ENCODE measurements at places on chromosomes 1 and 21.

- DNase-seq, result no peak
Observed at GRCh38 chr1:34898330-34898761, 31.1 kb downstream of the DLGAP3 start.

DNA sequence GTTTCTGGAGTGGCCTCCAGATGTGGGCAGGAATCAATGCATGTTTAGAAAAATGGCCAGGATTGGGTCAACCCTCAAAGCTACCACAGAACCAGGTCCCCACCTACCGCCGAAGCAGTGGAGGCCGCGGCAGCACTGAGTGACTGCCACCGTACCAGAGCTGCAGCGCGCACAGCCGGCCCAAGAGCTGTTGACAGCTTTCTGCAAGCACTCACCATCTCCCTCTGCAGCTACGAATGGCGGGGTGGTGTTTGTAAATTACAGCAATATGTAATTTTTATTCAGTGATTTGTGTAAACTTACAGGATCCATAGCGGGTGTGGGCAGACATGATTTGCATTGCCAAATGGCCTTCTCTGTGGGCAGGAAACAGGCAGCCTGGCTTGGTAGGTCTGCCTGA, 96.4 kb downstream of the CAMK2N1 start:
- no peak for DNase-seq

- peak; percentile 50 for DNase-seq
Observed at GRCh38 chr1:21933397-21934248, 3.5 kb downstream of the HSPG2 start.

GRCh38 chr21:45982758-45983648, 1.4 kb downstream of the COL6A1 start:
- no peak for DNase-seq

DNA sequence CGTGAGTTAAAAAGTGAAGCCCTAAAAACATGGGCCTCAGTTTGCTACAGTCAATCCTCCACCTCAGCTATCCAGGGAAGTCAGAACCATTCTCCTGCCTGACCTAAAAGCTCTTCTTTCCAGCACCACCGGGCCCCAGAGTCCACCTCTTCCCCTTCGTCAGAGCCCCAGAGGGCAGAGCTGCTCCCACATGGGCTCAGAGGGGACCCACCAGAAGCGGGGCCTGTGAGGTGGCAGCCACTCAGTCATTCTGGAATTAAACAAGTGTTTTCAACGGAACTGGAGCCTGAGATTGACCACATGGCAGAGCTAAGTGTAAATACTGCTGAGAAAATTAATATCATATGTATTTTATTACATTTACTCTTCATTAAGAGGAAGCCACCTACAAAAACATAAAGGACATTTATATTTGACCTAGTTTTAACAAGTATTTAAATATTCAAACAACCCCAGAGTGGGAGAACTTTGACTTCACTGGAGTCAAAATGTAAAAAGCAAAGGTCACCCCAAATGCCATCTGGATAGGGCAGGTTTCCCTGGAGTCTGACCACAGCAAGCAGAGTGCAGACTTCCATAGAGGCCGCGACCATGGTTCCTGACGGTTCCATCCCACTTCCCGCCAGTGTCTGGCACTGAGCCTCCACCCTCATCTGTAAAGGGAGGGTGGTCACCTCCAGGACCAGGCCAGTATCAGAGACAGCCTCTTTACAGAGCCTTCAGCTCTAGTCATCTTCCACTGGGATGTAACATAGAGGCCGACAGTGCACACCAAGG, 1.8 kb downstream of the SUMO3 start:
- DNase-seq, result no peak

DNA sequence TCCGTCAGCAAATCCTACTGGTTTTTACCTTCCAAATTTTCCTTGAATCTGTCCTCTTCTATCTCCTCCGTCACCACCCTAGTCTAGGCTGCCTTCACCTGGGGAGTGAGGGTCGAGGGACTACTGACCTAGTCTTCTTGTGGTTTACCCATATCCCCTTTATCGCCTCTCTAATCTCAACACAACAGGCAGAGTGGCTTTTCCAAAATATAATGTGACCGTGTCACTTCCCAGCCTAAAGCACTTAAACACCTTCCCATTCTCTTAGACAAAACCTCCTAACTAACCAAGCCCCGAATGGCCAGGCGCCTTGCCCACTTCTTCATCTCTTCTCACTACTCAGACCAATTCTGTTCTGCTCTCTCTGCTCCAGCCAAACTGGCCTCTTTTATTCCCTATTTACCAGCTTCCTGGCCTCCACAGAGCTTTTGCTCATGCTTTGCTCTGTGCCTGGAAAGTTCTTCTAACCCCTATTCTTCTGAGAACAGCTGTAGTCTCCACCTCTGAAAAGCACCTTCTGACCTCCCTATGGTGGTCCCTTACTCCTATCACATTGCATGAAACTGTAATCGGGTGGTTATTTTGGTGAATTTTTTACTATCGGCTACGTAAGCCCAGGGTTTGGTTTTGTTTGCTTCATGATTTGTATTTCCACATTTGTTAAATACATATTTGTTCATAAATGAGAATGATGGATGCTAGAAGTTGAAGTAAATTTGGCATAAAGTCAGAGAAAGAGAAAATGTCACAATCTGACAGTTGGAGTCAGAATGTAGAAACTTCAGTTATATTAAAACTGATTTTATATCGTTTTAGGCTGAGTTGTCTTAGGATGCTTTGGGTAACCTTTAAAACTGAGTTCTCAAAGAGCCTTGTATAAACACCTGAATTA, 1.2 kb upstream of the NBPF1 start:
- no peak for DNase-seq

- DNase-seq, result no peak
Observed at GRCh38 chr1:164635059-164635802, 76.2 kb downstream of the PBX1 start.

GRCh38 chr1:157154940-157155514, 16.8 kb upstream of the ETV3 start:
- peak; percentile 40 for DNase-seq

- DNase-seq, result no peak
Observed at GRCh38 chr1:25050165-25050564, 120.1 kb upstream of the RUNX3 start.

- DNase-seq, result peak; percentile 79
Observed at GRCh38 chr21:21003701-21004100, 5.5 kb downstream of the NCAM2 start.

DNA sequence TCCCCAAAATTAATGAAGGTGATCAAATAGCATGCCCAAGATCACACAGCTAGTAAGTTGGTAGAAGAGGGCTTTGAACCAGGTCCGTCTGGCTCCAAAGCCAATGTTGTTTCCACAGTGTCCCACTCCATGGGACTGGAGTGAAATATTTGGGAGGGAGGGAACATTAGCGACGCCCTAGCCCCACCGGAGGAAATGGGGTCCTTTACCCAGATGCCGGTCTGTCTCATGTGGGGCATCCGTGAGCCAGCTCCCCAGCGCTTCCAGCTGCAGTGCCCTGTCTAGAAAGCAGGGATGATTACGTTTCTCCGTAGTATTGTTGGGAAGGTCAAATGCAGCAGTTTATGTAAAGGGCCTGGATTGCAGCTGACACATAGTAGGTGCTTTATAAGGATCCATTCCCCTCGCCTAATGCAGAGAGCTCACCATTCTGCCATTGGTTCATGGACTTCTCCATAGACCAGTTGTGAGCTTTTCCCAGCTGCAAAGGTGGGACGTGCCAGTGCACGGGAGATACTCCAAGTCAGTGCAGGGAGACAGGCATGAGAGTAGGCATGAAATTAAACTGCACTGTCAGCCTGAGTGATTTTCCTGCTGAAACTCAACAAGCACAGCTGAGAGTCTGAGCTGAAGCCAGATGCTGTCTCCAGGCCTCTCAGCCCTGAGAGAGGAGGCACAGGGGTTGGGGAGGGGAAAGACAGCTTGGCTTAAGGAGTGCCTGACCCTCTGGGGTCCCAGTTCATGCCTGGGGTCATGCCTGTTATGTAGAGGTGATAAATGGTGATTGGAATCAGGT, 24.7 kb downstream of the QSOX1 start:
- no peak for DNase-seq

GRCh38 chr1:34889705-34890104, 30.2 kb upstream of the SMIM12 start:
- DNase-seq, result no peak

- no peak for DNase-seq
Observed at GRCh38 chr1:16170283-16170673, 14.4 kb upstream of the EPHA2 start.

DNA sequence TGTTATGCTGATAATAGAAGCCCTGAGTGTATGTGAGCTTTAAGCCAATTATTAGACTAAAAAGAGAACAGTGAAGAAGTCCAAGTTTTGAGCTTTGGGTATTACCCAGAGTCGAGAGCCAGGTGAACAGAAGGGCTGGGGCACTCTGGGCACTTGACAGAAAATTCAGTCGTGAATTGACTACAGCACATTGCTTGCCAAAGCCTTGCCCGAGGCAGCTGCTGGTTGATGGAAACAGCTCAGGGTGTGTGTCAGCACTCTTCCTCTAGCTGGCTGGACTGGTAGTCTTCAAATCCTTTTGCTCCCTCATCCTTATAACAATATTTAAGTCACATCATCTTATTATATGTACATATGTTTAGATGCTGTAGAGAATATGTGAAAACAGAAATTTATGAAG, 21.3 kb downstream of the PDE4B start:
- no peak for DNase-seq

DNA sequence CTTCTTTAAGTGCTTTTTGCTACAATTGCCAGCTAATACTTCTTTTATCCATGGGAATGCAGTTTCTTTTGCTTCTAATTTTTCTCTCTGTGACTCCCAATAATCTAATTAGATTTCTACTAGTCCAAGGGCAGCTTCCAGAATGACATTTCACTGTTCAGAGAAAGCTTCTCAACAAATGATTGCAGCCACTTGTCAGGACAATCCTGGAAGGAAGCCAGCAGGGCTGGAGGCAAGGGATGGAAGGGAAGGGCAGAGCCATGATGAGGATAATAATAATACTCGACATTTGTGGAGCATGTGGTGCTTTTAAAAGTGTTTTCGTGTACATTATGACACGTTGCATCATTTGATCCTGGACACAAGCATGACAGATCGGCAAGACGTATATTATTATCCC, 19.4 kb downstream of the F11R start:
- no peak for DNase-seq

GRCh38 chr1:185886671-185887070, 152.5 kb downstream of the HMCN1 start:
- no peak for DNase-seq

DNA sequence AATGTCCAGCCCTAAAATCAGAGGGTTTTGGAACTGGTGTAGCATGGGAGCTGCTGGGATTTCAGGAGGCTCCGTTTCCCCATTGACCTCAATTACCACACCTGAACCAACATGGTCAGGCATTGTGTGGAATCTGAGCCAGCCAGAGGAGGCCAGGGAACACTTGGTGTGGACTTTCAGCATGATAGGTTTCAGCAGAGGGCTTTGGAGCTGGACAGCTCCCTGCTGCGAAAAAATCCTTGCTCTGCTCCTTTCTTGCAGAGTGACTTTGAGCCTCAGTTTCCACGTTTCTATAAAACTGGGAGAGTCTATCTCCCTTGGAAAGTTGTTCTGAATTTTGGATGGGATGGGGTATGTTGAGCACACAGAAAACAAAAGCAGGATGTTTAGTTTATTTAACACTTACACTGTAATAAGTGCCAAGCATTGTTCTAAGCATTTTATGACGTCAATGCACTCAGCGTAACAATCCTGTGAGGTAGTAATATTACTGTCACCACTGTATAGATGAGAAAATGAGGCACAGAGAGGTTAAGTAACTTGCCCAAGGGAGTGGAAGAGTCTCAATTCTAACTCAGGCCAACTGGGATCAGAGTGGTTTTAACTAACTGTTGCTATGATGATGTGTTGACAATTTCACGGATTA, 168.0 kb downstream of the GRIK3 start:
- DNase-seq, result no peak

- no peak for DNase-seq
Observed at GRCh38 chr1:54777011-54777410, 12.7 kb upstream of the PARS2 start.

- DNase-seq, result no peak
Observed at GRCh38 chr1:24704411-24705259, 40.6 kb upstream of the CLIC4 start.
